Stimulated activated CD4-positive, alpha-beta T cell treated with anti-CD3 and anti-CD28 coated beads, Interleukin-15, amount 100 ng/mL, for 1 hour (primary cell): ENCODE measurements at places on chromosomes 2 and 18.

- DNase-seq, result no peak
These were observed 594 bp downstream of the FAM161A start for GRCh38 chr2:61853086-61853846.

DNA sequence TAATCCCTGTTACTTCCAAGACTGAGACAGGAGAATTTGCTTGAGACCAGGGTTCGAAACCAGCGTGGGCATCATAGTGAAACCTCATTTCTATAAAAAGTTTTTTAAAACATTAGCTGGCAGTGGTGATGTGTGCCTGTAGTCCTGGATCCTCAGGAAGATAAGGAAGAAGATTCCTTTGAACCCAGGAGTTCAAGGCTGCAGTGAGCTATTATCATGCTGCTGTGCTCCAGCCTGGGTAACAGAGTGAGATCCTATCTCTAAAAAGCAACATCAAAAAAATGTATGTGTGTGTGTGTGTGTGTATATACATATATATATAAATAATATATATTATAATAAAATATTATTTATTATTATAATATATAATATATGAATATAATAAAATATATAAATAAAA lies 1417.6 kb upstream of the CDH2 start:
- no peak for DNase-seq

DNA sequence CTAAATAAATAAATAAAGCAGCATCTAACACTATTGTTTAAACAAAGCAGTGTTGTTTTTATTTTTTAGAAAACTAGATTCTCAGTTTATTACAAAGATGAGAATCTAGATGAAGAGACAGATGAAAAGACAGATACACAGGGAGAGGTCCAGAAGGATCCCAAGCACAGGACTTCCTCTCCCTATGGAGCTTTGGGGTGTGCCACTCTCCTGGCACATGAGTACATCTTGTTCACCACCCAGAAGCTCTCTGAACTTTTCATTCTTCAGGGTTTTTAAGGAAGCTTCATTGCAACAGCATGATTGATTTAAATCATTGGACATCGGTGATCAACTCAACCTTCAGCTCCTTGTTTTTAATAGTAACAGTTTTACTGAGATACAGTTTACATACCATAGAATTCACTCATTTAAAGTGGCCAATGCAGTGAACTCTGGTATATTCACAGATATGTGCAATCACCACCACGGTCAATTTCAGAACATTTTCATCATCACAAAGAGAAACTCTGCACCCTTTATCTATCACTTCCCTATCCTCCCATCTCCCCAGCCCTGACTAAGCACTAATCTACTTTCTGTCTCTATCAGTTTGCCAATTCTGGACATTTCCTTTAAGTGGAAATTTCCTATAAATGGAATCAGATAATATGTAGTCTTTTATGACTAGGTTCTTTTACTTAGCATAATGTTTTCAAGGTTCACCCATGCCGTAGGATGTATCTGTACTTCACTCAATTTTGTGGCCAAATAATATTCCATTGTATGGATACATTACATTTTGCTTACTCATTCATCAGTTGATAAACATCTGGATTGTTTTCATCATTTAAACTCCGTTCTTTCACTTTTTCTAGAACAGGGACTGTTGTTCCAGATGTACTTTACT lies 62.3 kb upstream of the ZFP36L2 start:
- no peak for DNase-seq

DNA sequence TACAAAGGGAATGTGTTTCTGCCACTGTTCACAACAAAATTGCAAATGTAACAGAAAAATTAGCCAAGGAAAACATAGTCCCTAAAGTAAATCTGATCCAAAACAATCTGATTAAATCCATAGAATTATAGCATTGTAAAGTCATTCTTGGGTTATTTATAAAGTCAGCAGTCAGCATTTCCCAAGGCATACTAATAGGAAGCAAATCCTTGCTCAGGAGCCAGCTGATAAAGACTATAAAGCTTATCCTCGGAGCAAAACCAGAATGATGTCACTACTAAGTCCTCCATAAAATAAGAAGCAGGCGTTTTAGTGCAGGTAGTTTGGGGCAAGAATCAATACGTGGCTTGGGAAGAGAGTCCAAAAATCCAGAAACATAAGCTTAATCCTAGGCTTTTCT lies 67.3 kb upstream of the CSRNP3 start:
- no peak for DNase-seq

- no peak for DNase-seq
These were observed 20.0 kb upstream of the ASB18 start for GRCh38 chr2:236284208-236284607.

DNA sequence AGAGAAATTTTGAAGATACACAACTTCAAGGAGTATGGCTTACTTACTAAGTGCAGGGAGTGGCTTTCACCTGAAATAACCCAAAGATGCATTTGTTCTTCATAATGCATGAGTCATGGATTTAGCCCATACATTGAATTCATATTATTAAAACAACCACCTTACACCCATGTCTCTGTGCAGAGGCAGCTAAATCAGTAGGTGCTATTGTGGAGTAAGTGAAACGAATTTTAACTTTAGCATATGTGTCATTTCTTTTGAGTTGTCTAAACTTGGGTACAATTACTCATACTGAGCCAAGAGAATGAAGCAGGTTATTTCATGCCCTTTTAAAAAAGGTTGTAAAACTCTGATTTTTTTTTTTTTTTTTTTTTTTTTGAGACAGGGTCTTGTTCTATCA lies 11.0 kb upstream of the ANKRD29 start:
- no peak for DNase-seq

DNA sequence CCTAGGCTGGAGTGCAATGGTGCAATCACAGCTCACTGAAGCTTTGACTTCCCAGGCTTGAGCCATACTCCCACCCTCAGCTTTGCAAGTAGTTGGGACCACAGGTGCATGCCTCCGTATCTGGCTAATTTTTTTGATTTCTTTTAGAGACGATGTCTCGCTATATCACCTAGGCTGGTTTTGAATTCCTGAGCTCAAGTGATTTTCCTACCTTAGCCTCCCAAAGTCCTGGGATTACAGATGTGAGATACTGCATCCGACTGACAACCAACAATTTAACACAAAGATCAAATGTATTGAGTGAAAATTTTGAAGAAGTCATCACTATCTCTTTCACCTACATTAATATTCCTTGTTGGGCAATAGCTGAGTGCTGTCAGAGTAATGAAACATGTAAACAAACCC lies 181.6 kb downstream of the MYCN start:
- no peak for DNase-seq

DNA sequence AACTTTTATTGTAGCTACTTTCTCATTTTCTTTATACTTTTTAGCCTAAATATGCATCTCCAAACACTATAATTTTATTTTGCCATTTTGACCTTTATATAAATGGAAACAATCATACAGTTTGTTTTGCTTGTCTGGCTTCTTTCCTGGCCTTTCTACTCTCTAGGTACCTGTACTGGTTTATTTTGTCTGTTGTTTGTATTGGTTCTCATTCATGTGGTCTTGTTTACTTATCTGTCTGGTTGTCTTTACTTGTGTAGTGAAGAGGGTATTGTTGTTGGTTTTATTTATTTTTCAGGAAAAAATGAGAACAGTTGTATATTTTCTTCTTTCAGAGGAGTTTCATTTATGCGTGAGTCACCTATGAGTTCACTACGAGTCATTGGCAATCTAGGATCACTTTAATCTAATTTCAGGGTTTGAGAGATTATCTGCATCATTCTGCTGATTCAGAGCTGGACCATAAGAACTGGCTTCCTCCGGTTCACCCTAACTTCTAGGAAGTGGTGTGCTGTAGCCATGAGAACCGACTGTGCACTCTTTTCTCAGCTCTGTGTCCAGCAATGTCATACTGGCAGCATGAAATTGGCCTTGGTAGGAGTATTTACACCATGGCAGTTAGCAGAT lies 33.1 kb upstream of the HDAC4 start:
- no peak for DNase-seq

- no peak for DNase-seq
These were observed 1.2 kb downstream of the STK17B start for GRCh38 chr2:196170213-196170605.

DNA sequence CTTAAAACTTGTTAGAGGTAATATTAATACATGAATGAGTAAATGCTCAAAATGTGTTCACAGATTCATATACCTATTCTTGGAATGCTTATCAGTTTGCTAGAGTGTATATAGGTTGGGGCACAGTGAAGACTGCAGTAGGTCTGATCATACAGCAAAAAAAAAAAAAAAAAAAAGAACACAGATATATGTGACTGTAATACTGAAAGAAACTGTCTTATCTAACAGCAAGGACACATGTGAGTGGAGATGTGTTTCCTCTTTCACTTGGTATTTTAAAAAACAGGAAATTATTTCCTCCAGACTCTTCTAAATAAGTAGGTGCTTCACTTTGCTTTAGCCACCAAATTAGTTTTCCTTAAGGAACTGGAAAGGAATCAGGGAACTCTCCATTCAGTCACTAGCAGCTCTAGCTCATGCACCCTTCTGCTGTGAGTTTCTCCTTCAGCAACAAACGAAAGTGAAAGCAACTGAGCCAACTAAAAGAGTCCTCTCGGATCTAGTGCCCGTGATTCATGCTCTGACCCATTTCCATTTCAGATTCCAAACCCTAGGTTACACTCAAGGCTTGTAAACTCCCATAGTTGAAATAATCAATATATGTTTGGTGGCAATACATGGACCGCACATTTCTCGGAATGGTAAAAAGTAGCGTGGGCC lies 98.5 kb downstream of the DSEL start:
- no peak for DNase-seq

- no peak for DNase-seq
These were observed 78.2 kb upstream of the ITGB6 start for GRCh38 chr2:160278101-160278878.

DNA sequence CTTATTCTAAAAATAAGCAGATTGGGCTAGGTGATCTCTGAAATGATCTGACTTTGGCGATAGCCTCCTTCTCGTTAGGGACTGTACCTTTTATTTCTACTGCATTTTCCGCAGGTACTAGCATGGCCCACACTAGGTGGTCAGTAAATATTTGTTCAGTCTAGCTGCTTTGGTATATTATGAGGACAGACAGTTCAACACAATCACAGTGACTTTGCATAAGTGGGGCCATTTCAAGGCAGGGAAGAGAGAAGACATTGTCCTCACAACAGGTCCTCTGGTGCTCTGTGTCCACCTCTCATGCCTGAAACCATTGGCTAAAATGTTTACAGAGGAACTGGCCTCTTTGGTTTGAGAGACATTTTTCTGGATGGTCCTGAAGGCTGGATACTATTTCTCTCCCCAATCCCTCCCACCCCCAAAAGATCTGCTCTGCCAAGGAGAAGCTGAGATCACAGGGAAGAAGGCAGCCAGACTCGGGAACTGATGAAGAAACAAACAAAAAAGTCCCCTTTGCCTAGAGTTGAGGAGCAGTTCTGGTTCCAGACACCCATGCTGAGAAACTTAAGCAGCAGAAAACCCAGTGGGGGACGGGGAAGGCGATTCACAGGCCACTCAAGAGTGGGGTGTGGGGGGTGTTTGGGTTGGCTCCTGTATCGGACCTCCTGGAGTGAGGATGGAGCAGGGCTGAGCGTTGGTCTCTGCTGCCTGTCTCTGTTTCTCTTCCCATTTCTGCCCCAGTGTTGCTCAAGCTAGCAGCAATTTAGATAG lies 2.9 kb upstream of the TNP1 start:
- DNase-seq, result no peak

DNA sequence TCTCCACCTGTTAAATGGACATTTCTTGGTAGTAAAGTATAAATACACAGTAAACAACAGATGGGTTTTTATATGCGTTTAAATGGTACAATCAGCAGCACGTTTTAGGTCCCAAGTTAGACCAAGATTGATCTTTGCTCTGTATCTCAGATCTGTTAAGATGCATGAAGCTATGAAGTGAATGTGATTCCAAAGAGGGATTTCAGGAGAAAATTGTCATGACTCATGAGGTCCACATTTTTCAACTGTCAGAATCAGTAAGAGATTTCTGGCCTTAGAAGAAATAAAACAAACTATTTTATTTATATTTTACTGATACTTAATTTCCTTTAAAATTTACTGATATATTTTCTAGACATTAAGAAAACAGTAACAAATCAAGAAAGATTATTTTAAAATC lies 142.7 kb downstream of the EML6 start:
- DNase-seq, result no peak

DNA sequence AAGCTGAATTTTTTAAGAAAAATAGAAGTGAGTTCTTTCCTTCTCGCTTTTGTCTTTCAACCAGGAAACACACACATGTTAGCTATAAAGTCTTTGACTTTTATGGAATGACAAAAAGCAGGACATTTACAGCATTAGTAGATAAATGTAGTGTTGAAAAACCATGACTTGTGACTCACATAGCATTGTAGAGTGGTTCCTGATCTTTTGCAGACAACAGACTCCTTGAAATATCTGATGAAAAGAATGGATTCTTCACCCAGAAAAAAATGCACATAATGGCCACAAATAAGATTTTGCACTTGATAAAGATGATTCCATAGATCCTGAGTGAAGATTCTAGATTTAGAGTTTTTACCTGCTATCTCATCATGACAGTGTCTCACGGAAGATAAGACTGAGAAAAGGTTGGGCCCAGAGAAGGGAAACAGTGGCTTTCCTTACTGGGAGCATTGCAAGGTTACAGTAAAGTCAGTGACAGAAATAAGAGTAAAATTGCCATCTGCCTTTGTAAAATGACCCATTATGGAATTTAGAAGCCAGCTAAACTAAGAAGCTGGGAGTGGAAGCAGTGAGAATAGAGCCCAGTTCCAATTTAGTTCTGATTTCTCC lies 14.0 kb downstream of the SMARCAL1 start:
- DNase-seq, result no peak

GRCh38 chr2:180980943-180981911 lies 822 bp downstream of the UBE2E3 start:
- no peak for DNase-seq

GRCh38 chr2:84811839-84812431 lies 68.9 kb downstream of the TRABD2A start:
- no peak for DNase-seq

GRCh38 chr2:216299588-216299987 lies 72.7 kb downstream of the MARCHF4 start:
- no peak for DNase-seq

DNA sequence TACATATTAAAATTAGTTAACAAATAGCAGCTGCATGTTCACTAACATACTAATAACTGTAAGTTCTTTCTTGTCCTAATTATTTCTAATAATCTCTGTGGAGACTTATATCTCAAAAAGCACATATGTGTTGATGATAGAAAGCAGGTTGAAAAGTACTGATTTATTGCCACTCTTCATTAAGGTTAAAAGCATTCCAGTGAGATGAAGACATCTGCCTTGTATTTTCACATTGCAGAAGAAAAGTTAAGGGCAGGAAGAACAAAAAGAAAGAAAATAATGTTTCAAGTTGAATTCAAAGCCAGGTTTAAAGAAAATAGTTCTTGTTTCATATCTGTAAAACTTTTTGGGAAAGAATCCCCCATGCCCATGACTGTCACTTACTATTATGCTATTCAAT lies 429.9 kb downstream of the MTX2 start:
- no peak for DNase-seq

DNA sequence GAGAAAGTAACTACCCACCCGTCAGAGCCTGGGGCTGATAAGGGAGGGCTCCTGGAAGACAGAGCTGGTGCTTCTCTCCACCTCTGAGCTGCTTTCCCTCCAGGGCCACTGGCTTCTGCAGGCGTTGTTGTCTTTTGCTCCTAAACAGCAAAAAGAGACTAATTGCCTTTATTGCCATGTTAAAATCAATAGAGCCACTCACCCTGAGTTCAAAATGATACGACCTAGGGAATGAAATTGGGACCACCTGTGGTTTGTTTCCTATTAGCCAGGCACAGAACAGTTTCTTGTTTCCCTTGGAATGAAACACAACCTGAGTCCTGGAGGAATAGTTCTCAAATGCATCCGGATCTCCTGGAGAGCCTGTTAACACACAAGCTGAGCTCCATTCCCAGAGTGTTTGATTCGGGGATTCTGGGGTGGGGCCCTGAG lies 45.8 kb downstream of the TCF7L1 start:
- no peak for DNase-seq
